ENCODE measurements at places on chromosomes 16 and 17.

DNA sequence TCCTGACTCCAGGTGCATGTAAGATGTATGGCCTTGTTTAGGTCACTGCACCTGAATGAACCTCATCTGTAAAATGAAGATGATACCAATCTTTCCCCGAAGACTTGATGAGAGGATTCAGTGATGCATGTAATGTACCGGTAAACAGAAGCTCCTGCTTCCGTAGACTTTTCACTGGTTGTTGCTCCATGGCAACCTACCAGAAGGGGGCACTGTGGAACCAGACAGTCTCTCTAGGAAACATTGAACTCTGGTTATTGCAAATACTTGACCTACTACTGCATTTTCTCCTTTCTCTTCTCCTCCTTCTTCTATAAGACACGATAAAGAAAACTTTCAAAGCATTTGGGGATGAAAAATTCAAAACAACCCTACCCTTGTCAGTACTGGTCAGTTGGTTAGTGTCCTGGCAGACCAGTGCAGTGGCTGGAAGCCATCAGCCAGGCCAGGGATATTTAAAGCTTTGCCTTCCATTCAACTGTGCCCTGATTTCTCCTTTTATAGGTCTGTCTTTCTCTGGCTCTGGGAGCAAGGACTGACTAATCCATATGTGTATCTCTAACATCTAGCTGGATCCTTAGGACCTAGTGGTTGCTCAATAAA is 667.4 kb upstream of the SALL1 start:
- no peak for DNase-seq

GRCh38 chr17:33039874-33040273 is 48.2 kb downstream of the SPACA3 start:
- no peak for DNase-seq

DNA sequence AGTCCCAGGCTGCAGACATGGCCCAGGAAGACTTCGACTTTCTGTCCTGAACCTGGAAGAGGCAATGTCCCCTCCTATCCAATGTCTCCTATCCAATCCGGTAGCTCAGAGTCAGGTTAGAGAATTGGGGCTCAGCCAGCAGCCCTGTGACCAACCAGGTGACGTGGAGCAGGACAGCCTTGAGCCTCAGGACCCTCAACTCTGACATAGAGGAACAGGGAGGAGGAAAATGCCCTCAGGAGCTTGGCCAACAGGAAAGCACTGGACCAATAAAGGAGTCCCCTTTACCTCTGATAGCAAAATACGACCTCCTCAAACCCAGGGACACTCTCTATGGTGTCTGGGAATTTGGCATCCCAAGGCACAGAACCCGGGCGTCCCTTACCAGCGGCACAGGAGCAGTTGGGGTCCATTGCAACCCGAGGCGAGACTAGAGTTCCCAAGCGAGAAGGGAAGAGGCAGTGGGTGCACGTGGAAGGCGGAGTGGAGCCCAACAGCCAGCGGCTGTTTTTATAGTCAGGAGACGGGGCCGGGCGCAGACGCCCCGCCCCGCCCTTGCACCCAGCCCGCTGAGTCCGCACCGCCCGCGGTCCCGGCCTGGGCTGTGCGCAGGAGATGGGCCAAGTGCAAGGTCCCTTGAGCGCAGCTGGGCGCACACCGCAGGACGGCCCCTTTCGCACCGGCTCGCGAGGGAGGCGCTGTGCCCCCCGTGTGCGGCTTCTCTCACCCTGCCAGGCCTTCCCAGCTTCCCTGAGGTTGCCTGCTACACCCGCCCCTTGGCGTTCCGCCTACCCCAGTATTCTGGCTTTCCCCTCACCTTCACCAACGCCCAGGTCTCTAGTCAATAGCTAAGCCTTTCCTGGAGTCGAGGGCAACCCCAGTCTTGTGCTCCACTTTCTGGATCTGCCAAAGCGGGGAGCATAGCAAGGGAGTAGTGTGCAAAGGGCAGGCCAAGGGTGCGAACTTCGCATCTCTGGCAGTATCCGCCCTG is at the start of gene MT1G:
Gene MT1G, minus strand, starts transcription at position 485 of the 991 bp plus-strand sequence. Its CDS starts 72 bp downstream, at position 413.
- DNase-seq, result no peak

DNA sequence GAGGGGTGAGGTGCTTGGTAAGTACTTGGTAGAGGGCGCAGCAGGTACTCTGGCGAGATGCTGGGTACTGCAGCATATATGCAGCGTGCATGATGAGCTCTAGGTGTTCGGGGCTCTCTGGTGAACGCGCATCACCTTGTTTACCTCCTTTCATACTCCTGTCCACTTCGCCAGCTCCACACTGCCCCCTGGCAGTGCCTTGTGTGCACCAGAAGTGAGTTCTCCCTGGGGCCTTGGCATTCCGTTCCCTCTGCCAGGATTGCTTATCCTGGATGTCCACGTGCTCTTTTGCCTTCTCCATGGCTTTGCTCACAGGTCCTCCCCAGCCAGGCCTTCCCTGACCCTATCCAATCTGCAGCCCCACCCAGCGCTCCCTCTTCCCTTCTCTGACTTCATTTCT is 154.2 kb downstream of the MRM1 start:
- peak; percentile 13 for DNase-seq

GRCh38 chr17:14311981-14312380 is 11.1 kb downstream of the HS3ST3B1 start:
- no peak for DNase-seq

DNA sequence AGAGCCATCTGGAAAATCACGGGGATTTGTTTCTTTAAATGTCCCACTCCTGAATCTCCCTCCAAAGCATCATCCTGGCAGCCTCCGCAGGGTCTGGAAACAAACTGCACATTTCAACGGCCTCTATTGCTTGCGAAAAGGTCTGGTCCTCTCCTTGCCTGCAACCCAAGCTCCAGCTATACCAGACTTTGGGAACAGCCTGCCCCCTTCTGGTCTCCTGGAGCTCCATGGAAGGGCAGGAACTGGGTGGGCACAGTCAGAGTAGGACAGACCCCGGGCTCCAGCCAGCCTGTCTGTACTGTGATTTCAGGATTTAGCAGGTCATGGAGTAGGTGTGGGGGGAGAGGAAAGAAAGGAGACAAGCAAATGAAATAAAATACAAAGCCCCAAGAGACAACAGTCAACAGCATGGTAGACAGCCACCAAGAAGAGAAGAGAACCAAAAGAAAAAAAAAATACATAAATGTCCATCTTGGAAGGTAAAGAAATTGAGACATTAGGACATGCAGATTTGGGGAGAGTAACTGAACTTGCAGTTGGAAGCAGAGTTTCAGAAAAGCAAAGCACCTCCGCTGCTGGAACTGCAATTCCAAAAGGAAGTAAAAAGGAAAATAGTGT is 2.7 kb downstream of the XYLT1 start:
- DNase-seq, result no peak

DNA sequence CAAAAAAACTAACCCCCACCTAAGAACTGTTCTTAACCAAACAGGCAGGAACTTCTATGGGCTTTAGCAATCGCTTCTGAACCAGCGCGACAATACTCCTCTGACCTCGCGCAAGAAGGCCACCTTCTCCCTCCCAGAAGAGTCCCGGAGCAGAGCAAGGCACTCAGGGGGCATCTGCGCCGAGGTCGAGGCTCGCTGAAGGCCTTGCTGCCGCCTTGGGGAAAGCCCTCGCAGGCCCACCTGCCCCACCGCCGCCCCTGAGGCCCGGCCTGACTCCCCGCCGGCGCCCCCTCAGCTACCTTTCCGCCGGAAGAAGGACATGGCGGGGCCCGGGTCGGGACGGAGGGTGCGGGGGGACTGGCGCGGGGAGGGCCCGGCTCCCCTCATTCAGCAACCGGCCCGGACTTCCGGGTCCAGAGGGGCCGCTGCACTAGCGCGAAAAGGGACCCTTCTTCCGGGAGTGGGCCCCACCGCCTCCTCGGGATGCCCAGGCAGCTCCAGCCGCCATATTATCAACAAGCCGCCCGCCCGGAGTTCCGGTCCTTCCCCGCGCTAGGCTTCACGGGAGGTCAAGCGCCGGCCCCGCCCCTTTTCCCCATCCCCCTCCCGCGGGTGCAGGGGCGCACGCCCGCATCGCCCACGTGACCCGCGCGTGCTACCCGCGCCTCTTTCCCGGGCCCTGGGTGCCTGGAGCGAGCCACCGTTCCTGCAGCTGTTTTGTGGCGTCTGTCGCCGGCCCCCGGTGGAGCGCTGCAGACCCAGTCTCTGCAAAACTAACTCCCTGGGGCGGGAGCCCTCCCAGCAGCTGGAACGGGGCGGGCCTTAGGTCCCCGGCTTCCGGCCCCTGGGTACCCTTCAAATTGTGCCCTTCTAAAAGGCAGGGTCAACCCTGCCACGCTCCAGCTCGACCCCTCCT is at the start of gene AKAP10:
Gene AKAP10, minus strand, starts transcription at position 536 of the 916 bp plus-strand sequence. Its CDS starts 149 bp downstream, at position 387.
- peak; percentile 77 for DNase-seq

GRCh38 chr16:48836067-48836466 is 226.1 kb upstream of the N4BP1 start:
- no peak for DNase-seq

DNA sequence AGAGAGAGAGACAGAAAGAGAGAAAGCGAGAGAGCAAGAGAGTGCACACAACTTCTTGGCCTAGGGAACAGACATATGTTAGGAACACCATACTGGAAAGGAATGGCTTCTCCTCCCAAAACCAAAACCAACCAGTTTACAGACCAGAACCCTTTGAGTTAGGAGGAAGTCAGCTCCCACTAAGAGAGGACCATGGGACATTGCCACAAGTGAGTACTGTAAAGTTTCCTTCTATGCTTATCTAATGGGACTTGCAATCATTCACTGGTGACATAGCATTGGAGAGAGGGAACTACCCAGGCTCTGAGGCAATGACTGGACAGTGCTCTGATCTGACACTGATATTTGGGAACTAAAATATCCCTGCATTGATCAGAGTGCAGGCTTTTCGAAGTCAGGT is 32.4 kb downstream of the TBC1D3B start:
- no peak for DNase-seq

GRCh38 chr16:27628241-27628942 is 78.4 kb downstream of the KATNIP start:
- DNase-seq, result no peak

DNA sequence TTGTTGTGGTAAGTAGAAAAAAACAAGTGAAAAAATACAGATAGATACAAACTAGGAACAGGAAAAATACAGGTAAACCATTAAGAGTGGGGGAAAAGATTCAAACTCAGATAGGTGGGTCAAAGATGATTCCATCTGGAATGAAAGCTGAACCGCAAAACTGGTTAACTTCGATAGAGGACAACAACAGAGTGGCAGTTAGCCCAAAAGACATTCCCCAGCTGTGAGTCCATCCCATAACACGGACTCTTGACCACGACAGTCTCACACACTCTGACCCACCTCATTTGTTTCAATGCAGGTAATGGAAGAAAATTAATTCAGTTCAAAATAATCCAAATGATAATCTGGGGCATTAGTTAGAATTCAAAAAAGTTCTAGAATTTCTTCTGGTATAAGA is 13.5 kb downstream of the ELAC2 start:
- no peak for DNase-seq

DNA sequence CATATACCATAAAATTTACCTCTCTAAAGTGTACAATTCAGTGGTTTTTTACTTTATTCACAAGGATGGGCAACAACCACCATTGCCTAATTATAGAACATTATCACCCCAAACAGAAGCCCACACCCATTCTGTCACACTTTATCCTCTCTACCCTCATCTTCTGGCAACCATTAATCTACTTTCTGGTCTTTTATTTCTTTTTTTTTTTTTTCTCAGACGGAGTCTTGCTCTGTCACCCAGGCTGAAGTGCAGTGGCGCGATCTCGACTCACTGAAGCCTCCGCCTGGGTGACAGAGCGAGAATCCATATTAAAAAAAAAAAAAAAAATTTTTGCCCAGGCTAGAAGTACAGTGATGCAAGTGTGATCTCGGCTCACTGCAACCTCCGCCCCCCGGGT is 90.7 kb upstream of the CLEC18B start:
- DNase-seq, result no peak

GRCh38 chr16:9016824-9017223 is 53.1 kb upstream of the USP7 start:
- no peak for DNase-seq

- no peak for DNase-seq
Observed at GRCh38 chr17:3968886-3969524, 4.8 kb upstream of the ATP2A3 start.

All from stimulated activated CD4-positive, alpha-beta T cell treated with anti-CD3 and anti-CD28 coated beads, Interleukin-1b, Interleukin-23, amount 100 ng/mL, for 1 hour (primary cell).